Right cardiac atrium (tissue), 5 donors: ENCODE measurements at places on chromosomes 13 and 19. TPM values are rescaled to one million over a fixed set of nuclear protein-coding genes. Genes with fewer than 3 reads are reported as not detected.

DNA sequence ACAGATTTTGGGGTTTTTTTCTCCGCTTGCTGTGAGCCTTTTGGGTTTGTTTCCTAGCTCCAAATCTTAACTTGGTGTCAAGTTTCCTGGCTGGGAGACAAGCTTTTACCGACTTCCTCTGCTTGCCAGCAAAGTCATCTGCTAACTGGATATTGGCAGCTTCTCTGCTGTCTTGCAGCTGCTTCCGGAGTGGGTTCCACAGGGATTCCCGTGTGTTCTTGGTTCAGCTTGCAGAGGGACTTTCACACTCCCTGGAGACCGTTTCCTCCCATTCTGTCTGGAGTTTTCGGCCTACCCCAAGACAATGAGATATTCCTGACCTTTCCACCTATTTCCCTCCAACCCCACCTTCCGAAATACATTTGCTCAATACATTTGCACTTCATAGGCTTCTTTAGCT lies 2.2 kb upstream of the COLGALT1 start:
- peak; percentile 77 for DNase-seq

The ZNF345 gene
- total RNA-seq = 3.9 TPM

The PLPPR2 gene
- 27.5 TPM for total RNA-seq

DNA sequence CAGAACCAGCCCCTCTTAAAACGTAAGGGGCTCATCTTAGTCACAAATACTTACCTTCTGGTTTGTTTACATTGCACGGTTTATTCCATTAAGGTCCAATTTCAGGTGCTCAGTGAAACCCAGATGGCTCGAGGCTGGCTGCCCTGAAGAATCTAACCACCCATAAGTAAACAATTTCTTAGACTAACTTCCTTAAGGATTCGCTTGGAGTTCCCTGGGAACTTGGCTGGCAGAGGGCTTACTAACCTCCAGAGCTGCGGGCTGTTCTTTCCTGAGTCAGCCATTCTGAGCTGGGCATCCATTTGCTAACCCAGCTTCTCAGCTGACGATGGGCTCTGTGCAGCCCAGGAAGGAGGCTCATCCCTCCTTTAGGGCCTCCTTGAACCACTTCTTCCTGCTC lies 262.1 kb downstream of the FGF9 start:
- no peak for DNase-seq

DNA sequence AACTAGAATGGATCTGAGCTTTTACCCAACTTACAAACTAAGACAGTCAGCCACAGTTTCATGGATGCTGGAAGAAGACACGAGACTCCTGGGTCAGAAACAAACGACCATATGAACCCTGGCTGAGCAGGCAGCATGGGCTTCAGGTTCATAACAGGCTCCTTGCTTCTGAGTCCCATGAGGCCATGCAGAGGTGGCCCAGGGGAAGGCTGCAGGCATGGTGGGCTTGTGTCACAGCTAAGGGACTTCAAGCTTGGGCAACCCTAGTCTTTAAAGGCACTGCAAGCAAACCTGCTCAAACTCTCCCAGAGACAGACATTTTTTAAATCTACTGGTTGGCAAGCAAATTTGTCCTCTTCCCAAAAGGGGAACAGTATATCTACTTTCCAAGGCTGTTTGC lies 5.1 kb upstream of the ARHGEF7 start:
- no peak for DNase-seq

DNA sequence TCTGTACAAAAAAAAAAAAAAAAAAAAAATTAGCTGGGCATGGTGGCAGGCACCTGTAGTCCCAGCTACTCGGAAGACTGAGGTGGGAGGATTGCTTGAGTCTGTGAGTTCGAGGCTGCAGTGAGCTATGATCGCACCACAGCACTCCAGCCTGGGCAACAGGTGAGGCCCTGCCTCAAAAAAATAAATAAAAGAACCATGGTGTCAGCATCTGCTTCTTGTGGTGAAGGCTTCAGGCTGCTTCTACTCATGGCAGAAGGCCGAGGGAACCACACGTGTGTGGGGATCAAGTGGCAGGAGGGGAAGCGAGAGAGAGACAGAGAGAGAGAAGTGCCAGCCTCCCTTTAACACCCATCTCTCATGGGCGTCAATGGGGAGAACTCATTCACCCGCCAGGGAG lies 13.5 kb downstream of the BCL3 start:
- DNase-seq = peak; percentile 10

The JAK3 gene
- total RNA-seq = 5.3 TPM

The EDDM13 gene
- total RNA-seq = not detected

DNA sequence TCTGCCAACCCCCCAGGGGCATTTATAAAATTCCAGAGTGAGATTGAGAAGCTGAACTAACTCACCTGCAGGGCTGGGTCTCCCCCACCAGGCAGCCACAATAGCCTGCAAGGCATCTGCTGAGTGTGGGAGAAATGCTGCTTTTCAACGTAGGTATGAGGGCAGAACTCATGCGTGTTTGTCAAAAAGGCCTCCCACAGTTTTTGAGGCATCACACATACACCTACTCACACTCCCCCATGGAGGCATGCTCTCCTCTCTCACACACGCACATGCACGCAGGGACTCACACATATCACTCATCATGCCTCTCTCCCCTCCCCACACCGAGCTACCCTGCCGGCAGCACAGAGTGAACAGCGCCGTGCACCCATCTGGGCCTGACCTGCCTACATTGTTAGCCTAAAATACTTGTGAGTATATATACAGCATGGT lies 390.5 kb downstream of the FGF9 start:
- no peak for DNase-seq

- DNase-seq = no peak
Measured at GRCh38 chr13:48761256-48761655, 107.5 kb downstream of the CYSLTR2 start.

DNA sequence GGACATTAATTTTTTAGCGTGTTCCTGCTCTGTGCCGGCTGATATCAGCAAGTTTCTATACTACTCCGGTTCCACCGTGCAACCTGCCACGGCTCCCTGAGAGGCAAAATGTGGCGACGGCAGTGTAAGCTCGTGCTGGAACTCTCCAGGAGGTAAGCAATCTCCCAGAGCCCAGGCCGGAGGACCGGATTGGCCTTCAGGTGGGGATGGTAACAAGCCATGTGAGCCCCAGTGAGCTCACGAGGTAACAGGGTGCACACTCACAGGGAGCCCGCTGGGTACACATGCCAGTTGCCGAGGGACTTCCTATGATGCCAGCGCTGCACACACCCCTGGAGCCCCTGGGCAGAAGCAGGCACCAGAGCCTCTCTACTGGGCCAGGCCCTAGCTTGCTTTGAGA lies 38.5 kb downstream of the NAXD start:
- no peak for DNase-seq

The MAG gene
- total RNA-seq = not detected

The NEK5 gene
- 0.74 TPM for total RNA-seq

DNA sequence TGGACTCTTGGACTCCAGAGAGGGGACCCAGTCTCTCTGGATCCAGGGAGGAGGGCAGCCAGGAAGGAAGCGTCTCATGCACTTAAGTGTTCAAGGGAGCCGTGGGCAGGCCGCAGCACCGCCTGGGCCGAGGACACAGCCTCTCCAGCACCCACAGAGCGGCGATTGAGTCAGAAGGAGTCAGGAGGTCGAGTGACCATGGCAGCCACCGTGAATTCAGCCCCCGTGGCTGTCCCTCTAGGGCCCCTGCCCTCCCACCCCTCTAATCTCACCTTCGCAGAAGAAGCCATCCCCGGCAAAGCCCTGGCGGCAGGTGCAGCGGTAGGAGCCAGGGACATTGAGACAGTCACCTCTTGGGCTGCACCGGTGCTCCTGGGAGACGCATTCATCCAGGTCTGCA lies 38.0 kb downstream of the FBN3 start:
- no peak for DNase-seq

- DNase-seq = no peak
Measured at GRCh38 chr13:49869519-49869918, 66.6 kb downstream of the SPRYD7 start.

The PCDH8 gene
- total RNA-seq = not detected

GRCh38 chr13:109836629-109837607 lies 50.5 kb upstream of the IRS2 start:
- DNase-seq = no peak

The CALR3 gene
- not detected for total RNA-seq
